ENCODE measurements at places on chromosomes 11 and 22.

DNA sequence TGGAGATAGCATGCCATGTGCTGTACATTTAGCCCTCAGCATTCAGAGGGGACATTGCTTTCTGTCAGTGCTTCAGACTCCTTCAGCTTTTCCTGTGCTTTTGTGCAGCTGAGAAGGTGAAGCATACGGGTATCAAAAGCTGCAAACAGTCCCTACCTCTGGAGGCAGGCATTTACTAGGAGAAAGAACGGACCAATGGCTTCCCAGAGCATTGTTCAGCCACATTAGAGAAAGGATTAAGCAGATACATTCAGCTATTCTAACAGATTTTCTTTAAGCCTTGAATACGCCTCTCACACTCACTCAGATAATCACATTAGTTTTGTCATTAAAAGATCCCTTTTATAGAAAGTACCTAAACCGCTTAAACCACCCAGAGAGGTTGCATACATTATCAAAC, 80.7 kb upstream of the FAM181B start:
- DNase-seq = no peak

- DNase-seq = no peak
Measured at GRCh38 chr22:42596336-42596735, 18.3 kb downstream of the POLDIP3 start.

DNA sequence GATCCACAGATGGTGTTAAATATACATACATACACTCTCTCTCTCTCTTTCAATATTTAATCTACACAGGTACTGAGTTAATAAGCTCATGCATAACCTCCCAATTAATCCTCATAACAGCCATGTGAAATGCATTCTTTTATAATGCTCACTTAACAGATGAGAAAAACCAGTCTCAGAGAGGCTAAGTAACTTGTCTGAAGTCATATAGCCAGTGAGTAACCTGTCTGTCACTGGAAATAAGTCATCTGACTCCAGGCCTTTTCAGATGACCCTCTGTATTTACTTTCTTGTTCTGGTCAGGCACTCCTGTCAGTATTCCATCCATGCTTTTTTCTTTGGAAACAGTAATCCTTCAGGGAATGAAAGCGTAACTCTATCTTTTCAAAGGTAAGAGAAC, 594.0 kb upstream of the TENM4 start:
- DNase-seq = no peak

GRCh38 chr11:103906291-103906867, 130.1 kb upstream of the DDI1 start:
- DNase-seq = no peak

GRCh38 chr11:79592824-79593223, 152.0 kb upstream of the TENM4 start:
- DNase-seq = no peak

Data from BJ (cell line).